Epithelial cell of esophagus (primary cell): ENCODE measurements at places on chromosomes 11 and 22.

DNA sequence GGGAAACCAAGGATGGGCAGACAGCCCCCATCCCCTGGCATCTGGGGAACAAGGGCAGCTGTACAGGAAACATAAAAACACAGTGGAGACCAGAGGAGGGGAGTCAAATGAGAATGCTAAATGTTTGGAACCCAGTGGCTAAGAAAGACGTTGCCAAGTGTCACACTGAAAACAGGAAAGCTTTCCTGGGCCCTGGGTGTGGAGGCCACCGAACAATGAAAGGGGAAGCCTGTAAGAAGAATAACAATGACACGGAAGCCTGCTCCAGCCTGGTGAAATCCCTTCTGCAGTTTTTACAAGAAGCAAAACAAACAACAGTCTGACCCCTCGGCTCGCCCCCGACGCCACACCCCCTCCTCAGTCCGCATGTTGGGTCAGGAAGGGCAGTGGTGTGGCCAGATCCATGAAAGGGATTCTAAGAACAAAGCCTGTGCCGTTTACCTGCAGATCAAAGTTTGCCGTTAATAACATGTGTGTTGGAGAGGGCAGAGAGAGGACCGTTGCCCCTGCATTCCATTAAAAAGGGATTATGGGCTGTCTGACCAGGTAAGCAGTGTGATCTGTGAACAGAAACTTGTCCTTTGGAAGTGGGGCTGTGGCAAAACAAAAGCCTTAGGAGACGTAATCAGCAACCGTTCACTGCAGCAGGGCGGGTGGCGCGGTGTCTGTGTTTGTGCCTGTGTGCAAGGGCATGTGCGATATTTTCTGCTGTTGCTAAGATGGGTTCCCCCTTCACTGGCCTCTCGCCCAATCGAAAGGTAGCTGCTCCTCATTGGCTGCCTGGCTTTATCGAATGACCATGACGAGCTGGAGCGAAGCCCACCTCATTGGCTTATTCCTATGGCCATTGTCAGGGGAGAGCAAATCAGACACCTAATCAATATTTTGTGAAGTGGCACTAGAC lies 113.7 kb upstream of the BLID start:
- DNase-seq, result no peak

DNA sequence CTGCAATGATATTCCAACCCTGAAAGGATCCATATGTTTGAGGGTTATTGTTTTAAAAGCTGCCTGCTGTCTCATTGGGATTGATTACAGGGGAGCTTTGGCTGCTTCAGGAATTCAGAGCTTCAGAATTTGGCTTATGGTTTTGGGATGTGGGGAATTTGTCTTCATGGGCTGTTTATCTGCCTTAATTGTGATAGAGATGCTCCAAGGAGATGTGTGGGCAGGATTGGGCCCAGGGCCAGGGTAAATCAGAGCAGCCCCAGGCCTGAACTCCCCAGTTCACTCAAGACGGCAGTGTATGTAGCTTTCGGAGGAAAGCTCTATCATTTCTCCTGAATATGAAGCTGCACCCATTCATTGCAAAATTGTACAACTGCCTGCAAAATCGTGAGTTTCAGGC lies 88.5 kb downstream of the ALX4 start:
- no peak for DNase-seq

DNA sequence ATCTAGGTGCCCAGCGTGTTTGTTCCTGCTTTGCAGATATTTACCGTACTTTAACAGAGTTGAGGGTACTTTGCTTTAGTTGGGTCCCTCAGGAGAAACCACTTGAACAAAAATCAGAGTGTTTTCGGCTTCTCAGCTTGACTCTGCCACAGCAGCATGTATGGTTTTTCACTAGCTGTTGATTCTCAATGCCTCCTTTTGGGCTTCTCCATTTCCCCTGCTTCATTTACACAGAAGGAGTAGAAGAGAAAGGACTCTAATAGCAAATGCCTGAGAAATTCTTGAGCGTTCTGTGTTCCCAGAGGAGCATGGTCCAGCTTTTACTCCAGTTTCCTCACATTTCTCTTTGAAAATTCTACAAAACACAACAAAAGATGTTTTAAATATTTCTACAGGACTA lies 252.1 kb upstream of the CCDC179 start:
- DNase-seq, result no peak

DNA sequence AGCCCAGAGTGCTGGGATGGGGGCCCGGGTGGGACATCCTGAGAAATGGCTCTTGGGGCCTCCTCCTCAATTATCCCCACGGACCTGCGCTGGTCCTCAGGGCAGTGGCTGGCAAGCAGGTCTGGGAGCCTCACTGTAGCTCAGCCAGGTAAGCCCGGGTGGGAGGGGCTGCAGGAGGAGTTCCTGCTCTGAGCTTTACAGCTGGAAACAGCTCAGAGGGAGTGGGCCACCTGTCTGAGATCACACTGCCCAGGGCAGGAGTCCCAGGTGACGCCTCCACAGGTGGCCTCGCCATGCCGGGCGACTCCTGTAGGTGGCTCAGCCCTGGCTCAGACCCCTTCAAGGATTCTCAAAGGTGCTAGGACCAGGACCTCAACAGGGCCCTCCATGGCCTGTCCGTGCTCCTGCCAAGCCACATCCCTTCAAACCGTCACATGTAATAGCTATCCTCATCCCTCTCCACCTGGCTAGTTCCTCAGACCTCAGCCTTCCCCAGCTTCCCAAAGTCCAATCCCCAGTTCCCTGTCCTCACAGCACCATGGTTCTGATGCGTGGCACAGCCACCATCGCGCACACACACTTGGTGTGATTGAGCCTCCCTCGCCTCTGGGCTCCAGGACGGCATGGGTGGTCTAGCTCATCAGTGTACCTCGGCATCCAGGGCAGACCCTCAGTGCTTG lies 3.6 kb upstream of the TSSK2 start:
- peak; percentile 28 for DNase-seq

- no peak for DNase-seq
Observed at GRCh38 chr22:16960884-16961249, 47.2 kb downstream of the GAB4 start.

- DNase-seq, result no peak
Observed at GRCh38 chr11:64917663-64917995, 620 bp upstream of the ATG2A start.
